ENCODE measurements at places on chromosomes 6 and 20.

DNA sequence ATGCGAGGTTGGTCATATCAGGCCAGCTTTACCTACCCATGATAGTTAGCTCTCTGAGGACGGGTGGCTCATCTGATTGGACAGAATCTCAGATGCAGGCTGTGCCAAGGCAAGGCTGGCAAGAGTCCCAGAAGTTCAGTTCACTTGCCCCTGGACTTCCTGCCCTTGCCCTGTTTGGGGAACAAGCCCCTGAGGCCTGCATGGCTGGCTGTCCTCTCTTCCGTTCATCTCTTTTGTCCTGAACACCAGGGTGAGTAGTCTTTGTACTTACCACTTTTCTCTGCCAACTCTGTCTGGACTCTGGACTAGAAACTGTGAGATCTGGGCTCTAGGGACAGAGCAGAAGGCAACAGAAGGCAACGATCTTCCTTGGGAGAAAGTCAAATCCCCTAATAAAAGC is 769.9 kb downstream of the QKI start:
- no peak for DNase-seq

GRCh38 chr6:119484598-119484997 is 135.0 kb upstream of the MAN1A1 start:
- no peak for DNase-seq

DNA sequence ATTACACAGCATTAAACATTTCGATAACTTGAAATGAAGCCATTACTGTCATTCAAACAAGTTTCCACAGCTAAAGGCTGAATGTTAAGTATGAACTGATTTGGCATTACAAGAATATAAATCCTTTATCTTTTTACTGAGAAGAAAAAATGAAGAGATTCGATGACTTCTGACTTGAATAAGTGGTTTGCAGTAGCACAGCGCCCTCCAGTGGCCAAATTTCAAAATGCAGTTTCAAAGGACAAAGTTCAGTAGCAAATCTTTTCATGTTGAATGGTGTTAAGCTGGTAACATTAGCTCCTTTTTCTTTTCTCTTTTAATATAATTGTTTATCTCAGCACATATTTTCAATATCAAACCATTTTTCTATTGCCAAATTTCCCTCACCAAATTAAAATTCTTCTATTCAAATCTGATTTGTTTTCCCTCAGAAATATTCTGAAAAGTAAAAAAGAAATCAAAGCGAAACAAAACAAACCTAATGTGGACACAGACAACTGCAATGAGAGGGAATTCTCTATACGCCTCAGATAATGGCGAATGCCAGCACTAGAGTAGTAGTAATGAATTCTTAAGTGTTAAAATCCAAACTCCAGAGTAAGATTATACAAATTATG is 145.7 kb downstream of the BTBD9 start:
- DNase-seq, result peak; percentile 38

DNA sequence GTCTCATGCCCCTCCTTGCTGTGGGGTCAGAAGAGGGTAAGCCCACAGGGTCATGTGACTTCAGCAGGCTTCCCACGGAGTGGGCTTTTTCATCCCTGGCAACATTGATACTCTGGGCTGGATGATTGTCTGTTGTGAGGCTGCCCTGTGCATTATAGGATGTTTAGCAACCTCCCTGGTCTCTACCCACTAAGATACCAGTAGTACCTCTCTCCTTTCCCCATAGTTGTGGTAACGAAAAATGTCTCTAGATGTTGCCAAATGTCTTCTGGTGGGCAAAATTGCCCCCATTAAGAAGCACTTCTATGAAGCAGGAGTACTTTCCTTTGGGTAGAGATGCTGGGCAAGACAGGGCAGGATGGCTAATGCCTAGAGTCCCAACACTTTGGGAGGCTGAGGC is 232.5 kb upstream of the ZNF217 start:
- no peak for DNase-seq
